ENCODE measurements at places on chromosomes 6 and 20.

DNA sequence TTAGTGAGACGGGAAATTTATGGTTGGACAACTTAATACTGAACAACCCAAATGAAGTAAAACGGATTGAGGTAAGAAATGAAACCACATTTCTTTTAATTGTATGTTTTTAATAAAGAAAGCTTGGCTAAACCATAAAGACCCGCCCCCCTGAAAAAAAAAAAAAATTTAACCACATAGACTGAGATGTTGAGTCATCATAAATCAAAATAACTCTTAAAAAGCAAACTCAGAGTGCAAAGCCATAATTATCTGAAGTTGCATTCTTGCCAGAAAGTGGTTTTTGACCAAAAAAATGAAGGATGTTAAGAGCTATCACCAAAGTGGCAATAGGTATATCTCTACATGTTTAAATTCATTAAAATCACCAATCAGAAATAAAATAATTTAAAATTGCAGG is 101.8 kb upstream of the COL21A1 start:
- DNase-seq: peak; percentile 50

DNA sequence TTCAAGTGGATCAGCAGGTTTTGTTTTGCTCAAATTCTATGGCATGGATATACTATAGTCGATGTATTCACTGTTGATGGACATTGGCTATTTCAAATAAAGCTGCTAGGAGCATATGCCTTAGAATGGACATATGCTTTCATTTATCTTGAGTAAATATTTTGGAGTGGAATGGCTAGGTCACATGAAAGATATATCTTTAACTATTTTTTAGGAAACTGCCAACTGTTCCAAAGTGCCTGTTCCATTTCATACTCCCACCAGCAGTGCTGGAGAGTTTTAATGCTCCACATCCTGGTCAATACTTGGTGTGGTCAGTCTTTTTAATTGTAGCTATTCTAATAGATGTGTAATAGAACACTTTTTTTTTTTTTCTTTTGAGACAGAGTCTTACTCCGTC is 81.1 kb upstream of the PIM1 start:
- no peak for DNase-seq

- DNase-seq: no peak
These were observed 40.0 kb upstream of the ADGRF5 start for GRCh38 chr6:46961711-46962110.

GRCh38 chr20:38870733-38871559 is 55.3 kb upstream of the FAM83D start:
- no peak for DNase-seq

- DNase-seq: no peak
These were observed 72.0 kb downstream of the CHMP4B start for GRCh38 chr20:33883164-33883563.

GRCh38 chr6:93468291-93468690 is 48.9 kb upstream of the EPHA7 start:
- DNase-seq: no peak

GRCh38 chr6:121305957-121306607 is 28.2 kb downstream of the TBC1D32 start:
- DNase-seq: no peak

GRCh38 chr20:41340327-41341055 is at the start of gene LPIN3:
Gene LPIN3 (plus strand): TSS chr20:41340821. CDS start chr20:41345804, 4,983 bp downstream.
- DNase-seq: peak; percentile 83

- DNase-seq: no peak
These were observed 69.5 kb downstream of the NPEPL1 start for GRCh38 chr20:58762120-58762519.

- no peak for DNase-seq
These were observed 6.4 kb downstream of the HINT3 start for GRCh38 chr6:125962900-125963497.

- no peak for DNase-seq
These were observed 10.1 kb downstream of the ROMO1 start for GRCh38 chr20:35709259-35709658.

DNA sequence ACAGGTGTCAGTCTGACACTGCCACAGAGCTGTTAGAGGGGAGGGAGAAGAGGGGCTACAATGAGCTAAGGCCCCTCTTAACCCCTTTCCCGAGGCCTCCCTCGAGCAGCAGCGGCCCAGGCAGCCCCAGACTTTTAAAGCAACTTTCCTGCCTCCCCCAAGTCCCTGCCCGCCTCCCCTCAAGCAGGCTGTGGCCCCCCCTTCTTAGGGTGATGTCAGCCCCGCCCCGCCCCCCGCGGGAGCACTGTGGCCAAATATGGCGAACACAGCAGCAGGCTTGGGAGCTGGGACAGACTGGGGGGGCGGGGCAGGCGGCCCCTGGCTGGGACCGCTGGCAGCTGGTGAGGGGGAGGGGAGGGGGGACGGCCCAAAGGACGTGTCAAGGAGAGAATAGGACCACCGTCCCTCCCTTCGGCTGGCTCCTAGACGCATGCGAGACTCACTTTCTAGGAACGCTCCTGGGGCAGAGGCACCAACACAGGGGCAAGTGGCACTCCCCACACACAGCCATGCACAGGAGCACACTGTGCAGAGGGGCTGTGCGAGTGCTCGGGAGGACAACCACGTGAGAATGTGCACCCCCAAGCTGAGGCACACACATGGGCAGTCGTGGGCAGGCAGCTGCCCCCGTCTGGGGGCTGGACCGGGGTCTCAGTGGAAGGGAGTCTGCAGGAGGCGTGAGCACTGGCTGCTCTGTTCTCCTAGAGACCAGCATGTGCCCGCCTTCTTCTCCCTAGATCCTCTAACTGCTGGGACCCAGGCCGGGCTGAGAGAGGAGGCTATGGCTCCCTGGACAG is 6.7 kb downstream of the TEAD3 start:
- no peak for DNase-seq

GRCh38 chr6:35718911-35719381 is 17.9 kb upstream of the ARMC12 start:
- no peak for DNase-seq

GRCh38 chr6:10112871-10113549 is 301.9 kb downstream of the TFAP2A start:
- no peak for DNase-seq

GRCh38 chr6:163702736-163703135 is 288.2 kb downstream of the QKI start:
- no peak for DNase-seq

GRCh38 chr6:113182370-113183141 is 674.6 kb upstream of the MARCKS start:
- DNase-seq: peak; percentile 45

- peak; percentile 26 for DNase-seq
These were observed 73.9 kb downstream of the AHI1 start for GRCh38 chr6:135423649-135424128.

GRCh38 chr20:2285613-2286012 is 10.2 kb upstream of the TGM3 start:
- DNase-seq: no peak

- DNase-seq: peak; percentile 18
These were observed 160.1 kb downstream of the ZMYND8 start for GRCh38 chr20:47196091-47197081.

DNA sequence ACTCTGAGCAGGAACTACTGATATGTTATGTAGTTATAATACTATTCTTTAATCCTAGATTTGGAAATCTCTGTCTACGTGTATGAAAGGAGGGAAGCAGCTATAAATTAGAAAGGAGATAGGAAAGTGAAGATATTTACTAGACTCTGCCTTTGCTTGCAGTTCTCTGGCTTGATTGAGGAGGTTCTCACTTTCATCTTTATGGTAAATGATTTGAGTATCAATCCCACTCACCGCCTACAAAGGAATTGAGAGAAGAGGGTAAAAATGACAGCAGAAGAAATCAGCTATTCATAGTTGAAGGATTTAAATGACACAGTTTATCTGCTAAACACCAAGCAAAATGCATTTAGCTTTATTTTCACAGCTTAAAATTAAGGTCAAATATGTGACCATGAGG is 67.3 kb downstream of the FAM229B start:
- DNase-seq: no peak

DNA sequence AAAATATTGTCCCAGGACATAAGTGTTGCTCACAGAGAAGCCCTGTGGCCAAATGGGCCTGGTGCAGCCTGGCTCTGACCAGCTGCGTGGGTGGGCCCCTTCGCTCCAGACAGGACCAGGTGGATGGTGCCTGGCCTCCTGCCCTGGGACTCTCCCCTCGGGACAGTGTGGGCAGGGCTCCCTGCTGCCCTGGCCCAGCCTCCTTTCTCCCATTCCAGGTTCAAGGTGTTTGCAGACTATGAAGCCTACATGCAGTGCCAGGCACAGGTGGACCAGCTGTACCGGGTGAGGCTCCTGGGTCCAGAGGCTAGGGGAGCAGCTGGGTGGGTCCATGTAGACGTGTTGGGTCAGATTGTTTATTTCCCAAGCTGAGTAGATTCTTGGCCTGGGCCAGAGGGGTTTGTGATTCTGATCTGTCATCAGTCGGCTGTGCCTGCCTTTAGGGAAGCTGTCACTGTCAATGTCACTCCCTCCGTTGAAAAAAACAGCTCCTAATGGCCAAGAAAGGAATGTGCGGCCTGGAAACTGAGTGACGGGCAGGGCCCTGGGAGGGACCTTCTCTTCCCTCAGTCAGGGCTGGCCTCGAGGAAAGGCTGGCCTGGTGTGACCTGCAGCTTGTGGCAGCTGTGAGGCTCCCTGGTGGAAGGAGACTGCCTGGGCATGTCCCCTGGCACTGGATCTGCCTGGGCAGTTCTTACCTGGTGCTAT is 47.7 kb downstream of the PYGB start:
- no peak for DNase-seq

DNA sequence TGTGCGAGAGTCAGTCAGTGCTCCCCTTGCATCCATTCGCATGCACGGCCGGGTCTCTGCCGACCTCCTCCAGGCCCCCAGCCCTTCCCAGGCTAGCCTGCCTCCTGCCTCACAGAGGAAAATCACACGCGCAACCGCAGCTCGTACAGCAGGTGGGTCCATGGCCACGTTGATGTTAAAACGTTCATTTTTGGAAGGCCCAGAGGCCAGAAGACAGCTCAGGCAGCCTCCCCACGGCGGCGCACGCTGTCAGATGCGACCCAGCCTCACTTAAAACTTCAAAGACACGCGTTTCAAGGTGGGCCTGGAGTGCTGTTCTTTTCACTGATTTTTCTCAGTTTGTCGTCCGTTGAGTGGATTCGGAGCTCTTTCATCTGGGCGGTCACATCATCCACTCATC is 276.5 kb downstream of the SMOC2 start:
- no peak for DNase-seq

DNA sequence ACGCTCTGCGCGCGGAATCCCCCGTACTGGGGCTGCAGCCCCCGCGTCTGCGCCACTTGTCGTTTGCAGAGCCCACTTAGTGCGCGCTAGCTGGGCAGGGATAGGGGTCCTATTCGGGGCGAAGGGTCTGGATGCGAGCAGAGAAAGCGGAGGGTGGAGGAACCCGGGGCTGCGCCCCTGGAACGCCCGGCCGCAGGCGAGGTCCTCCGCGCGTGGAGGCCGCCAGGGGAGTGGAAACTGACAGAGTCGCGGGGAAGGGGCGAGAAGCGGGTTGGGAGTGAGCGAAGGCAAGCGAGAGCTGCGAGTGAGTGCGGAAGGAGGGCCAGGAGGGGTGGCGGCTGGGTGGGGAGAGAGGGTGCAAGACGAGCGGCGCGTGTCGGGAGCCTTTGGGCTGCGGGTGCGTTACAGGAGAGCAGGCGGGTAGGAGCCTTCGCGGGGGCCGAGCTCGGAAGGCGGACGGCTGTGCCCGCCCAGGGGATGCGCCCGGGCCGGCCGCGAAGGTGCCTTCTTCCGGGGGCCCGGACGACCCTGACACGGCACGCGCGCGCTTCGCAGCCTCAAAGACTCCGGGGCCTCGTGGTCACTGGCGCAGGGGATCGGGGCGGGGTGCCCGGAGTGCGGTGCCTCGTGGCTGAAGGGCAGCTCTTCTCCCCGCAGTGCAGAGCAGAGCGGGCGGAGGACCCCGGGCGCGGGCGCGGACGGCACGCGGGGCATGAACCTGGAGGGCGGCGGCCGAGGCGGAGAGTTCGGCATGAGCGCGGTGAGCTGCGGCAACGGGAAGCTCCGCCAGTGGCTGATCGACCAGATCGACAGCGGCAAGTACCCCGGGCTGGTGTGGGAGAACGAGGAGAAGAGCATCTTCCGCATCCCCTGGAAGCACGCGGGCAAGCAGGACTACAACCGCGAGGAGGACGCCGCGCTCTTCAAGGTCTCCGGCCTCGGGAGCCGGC is 1.2 kb downstream of the IRF4 start:
- no peak for DNase-seq

- peak; percentile 72 for DNase-seq
These were observed 21.9 kb upstream of the CHMP4B start for GRCh38 chr20:33789109-33789857.

GRCh38 chr6:145309842-145310535 is 425.3 kb downstream of the EPM2A start:
- peak; percentile 25 for DNase-seq

GRCh38 chr6:1230689-1231605 is 81.0 kb upstream of the FOXQ1 start:
- no peak for DNase-seq

DNA sequence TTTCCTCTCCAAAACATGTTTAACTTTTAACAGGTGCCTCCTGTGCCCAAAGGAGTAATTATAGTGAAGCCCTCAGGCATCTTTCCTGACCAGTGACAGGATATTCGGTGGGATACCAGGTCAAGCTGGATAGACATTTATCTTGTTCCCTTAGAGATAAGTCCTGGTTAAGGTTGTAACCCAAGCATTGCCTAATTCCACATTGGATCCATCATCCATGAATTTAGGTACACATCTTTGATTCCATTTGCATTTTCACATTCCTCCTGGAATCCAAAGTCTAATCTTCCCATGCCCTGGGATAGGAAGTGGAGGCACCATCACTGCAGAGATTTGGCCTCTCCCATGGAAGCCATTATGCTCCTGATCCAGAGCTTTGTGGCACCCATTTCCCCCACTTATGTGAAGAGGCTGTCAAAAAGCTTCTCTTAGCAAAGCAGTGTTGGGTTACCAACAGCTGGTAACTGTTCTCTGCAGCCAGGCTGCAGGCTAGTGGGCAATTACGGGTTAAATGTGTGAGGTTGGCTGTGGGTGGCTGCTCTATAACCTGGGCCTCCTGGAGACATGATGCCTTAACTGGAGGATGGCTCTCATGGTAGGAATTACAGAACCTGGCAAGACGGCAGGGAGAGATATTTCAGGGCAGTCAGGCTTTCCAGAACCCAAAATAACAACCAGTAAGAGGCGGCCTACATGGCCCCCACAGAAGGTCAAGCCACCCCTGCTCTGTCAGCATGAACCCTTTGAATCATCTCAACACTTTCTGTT is 96.9 kb upstream of the VGLL2 start:
- DNase-seq: no peak

GRCh38 chr6:127023001-127023778 is 95.3 kb upstream of the RSPO3 start:
- no peak for DNase-seq

DNA sequence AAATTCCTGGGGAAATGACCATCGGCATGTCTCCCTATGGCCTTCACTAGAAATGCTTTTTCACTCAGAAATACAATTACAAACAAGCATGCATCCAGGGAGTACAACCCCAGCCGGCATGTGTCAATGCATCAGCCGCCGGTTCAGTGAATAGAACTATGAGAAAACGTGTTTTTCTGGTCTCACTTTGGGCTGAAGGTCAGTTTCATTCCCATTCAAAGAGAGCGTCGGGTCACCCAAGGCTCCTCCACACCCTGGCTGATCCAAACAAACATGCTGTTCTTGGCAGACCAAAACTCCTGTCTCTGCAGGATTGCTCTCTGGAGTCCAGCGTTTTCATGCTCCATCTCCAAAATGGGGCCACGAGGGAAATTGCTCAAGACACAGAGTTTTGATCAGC is 35.5 kb upstream of the NXT1 start:
- DNase-seq: no peak

GRCh38 chr6:38078671-38079070 is 259.1 kb downstream of the ZFAND3 start:
- DNase-seq: no peak

- DNase-seq: no peak
These were observed 921.9 kb upstream of the EYS start for GRCh38 chr6:66628917-66629316.

Data from stromal cell of bone marrow (primary cell).